ENCODE measurements at places on chromosomes 6 and 20.

GRCh38 chr6:11852061-11852651 is 73.6 kb upstream of the ADTRP start:
- DNase-seq: no peak

DNA sequence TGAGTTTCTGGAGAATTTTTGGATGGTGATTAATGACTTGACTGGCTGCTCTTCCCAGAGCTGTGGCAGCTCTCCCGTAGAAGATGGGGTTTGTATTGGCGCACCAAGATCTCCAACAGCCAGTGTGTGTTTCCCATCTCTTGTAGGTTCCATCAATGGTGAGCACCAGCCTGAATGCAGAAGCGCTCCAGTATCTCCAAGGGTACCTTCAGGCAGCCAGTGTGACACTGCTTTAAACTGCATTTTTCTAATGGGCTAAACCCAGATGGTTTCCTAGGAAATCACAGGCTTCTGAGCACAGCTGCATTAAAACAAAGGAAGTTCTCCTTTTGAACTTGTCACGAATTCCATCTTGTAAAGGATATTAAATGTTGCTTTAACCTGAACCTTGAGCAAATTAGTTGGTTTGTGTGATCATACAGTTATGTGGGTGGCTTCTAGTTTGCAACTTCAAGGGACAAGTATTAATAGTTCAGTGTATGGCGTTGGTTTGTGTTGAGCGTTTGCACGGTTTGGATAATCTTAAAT is 50.2 kb downstream of the CSE1L start:
- no peak for DNase-seq

GRCh38 chr6:131293472-131293911 is 158.2 kb downstream of the AKAP7 start:
- no peak for DNase-seq

DNA sequence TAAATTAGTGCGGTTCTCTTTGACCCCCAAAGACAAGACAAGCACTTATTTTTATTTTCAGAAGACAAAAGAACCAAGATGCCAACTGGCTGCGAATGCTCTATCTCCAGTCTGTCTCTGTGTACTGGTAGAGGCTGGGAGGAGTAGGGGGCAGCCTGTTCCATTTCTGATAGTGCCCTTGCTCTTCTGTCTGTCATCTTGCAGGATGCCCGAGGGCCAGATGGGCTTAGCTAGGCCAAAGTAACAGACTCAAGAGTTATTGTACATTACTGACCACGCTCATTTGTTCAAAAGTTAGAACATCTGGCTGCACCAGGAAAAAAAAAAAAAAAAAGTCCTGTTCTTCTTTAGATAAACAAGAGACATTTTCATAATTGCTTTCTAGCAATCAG is 198.1 kb upstream of the UST start:
- DNase-seq: no peak

- no peak for DNase-seq
Observed at GRCh38 chr6:49202924-49203536, 260.0 kb downstream of the MMUT start.

DNA sequence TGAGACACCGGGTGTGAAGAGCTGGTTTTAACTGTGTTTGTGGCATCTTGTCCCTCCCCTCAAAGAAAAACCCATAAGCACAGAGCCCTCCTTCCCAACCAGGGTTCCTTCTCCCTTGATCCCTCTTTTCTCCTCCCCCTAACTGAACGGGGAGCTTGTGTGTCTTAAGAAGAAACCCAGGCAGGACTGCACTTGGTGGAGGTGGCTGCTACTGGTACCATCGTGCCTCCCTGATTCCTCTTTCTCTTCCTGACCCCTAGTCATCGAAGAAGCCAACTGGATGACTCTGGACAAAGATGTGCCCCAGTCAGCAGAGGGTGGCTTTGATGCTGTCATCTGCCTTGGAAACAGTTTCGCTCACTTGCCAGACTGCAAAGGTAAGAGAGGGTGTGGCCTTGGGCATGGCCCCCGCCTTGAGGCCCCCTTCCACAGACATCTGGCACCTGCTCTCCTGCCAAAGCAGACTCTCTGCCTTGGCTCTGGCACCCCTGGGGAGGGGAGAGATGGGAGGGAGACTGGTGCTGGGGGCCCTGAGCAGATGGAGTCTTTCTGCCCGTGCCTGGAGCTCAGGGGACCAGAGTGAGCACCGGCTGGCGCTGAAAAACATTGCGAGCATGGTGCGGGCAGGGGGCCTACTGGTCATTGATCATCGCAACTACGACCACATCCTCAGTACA is 2.1 kb downstream of the GNMT start:
- DNase-seq: no peak

GRCh38 chr20:50341880-50342637 is 151.4 kb downstream of the CEBPB start:
- DNase-seq: no peak

- no peak for DNase-seq
Observed at GRCh38 chr6:126188279-126188909, 151.5 kb upstream of the CENPW start.

GRCh38 chr6:138037009-138037504 is 70.2 kb downstream of the PERP start:
- no peak for DNase-seq

DNA sequence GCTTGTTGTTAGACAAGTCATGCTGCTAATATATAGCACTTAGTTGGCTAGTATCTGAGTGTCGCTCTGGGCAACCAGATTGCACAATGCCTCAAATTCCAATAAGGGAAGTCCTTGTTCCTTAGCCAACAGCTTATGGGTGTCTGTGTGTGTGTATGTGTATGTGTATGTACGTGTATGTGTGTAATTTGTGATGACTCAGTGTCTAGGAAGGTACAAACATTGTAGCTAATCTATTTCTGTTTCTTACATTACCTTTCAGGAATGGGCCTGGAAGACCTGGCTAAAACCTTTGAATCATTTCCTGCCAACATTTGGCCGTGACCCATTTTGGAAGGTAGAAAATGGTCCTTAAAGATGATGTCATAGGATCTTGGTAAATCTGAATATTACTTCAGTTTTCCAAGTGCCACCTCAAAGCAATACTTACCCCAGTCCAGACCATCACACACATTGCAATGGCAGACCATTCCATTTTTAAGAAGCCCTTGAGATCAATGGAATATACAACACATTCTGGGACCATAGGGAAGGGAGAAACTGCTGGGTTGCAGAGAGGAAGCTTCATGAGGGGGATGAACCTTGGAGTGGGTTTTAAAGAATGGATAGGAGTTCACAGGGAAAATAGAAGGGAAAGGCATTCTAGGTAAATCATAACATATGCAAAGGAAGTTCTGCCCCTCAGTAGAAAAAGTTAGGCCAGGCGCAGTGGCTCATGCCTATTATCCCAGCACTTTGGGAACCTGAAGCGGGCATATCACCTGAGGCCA is 25.1 kb downstream of the NEDD9 start:
- DNase-seq: no peak

GRCh38 chr6:25619217-25619616 is 32.8 kb upstream of the SCGN start:
- no peak for DNase-seq

GRCh38 chr20:44460795-44461141 is 14.9 kb upstream of the TTPAL start:
- no peak for DNase-seq

- DNase-seq: no peak
Observed at GRCh38 chr6:81938991-81939732, 186.7 kb upstream of the TENT5A start.

GRCh38 chr6:147900247-147900830 is 391.8 kb downstream of the SAMD5 start:
- DNase-seq: no peak

DNA sequence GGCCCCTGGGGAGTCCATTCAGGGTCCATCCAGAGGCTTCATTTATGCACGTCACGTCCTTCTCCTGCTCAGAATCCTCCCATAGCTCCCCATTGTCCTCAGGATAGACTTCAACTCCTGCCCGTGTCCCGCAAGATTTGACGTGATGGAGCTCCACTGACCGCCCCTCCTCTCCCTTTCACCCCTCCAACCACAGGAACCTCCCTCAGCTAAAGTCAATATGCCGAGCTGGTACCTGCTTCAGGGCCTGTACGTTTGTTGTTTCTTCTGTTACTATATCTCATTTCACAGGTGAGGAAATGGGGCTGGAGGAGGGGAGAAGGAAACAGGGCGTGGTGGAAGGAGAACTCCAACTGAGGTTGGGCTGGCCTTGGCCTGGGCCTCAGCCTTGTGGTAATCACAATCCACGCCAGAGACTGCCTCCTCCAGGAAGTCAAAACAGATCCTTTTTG is 38.6 kb downstream of the CEBPB start:
- DNase-seq: no peak
